HepG2 (cell line): ENCODE measurements at places on chromosomes 3 and 15. TPM values are rescaled to one million over a fixed set of nuclear protein-coding genes. Genes with fewer than 3 reads are reported as not detected.

The PLSCR2 gene
- not detected in 2 replicates for total RNA-seq

The ZNF660 gene
- total RNA-seq: 3.3 and 6.1 TPM in 2 replicates

The PSTPIP1 gene
- 8.7 and 9.2 TPM in 2 replicates for total RNA-seq

The RBSN gene
- total RNA-seq: 11.8 and 14.7 TPM in 2 replicates

DNA sequence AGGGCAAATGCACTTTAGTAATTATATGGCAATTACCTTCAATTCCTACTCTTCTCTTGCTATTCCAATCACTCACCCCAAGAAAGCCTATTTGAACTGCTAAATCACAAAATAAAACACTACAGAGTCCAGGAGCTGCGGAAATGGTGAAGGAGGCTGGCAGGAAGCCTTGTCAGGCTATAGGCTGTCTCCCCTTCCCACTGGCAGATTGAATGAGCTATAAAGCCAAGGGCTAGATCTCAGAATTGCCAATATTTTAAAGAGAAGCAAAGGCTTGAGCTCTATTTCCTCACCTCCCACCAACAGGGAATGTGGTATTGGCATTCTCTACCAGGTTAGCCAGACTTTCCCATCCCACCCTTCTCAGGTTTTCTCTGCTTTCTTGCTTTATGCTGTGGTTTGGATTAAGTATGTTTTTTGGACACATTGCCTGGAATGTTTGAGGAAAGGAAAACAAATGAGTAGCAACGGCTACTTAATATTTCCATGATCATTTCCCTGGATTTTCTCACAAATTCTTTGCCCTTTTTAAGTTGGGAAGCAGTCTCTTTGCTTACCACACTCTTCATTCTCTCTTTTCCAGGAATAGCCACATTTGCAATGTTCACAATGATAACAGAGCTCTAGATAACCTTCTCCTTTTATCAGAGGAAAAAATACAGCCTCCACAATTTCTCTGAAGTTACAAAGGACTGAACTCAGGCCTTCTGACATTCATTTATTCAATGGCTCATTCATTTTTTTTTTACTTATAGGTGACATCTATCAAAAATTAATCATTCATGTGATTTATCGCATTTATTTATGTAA is 1125.4 kb downstream of the ROBO1 start:
- H3K4me3 ChIP-seq: no peak overlapping the region
- DNase-seq: no peak
- H3K36me3 ChIP-seq: peaks cover 20% of the 10 kb centered on the region; the same call in 2 of the 3 replicates
- no peaks in the 10 kb centered on the region for H3K4me1 ChIP-seq

- no peak overlapping the region for H3K27ac ChIP-seq
- H3K4me3 ChIP-seq: no peak overlapping the region
- DNase-seq: peak; percentile 28
- H3K4me1 ChIP-seq: peaks cover 11% of the 10 kb centered on the region; the same call in 1 of the 2 replicates
Measured at GRCh38 chr3:123328851-123329635, 119.8 kb downstream of the ADCY5 start.

DNA sequence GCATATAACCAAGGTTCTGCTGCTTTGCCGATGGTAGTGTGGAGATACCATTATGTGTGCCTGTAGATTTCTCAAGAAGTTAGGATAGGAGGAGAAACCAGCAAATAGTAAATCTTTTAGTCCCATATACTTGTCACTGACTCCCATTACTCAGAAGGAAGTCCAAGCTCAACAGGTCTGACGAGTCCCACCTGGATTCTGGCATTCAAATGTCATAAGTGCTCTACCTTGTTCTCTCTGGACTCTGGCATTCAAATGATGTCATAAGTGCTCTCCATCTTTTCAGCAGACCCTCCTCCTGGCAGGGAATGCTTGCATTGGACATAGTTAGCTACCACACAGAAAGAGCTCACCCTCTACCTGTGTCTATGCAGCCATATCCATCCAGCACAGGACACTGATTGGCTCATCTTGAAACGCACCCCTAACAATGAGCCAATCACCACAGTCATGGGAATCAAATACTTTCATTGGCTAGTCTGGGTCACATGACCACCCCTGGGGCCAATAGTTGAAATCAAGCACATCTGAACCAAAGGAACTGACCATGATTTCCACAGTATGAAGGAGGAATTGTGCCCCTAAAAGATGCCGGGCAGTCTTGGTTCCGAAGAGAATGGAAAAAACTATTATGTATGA is 205.0 kb upstream of the ADAMTS9 start:
- H3K27ac ChIP-seq: no peak overlapping the region
- no peaks in the 10 kb centered on the region for H3K4me1 ChIP-seq
- H3K4me3 ChIP-seq: no peak overlapping the region
- no peak for DNase-seq

GRCh38 chr3:185986198-185986777 is 48.5 kb upstream of the TRA2B start:
- H3K4me3 ChIP-seq: peak overlapping the region; percentile 14
- DNase-seq: no peak
- peaks cover 42% of the 10 kb centered on the region for H3K4me1 ChIP-seq
- no peak overlapping the region for H3K27ac ChIP-seq

- H3K27me3 ChIP-seq: no peaks in the 10 kb centered on the region
- DNase-seq: no peak
- H3K4me1 ChIP-seq: peaks cover 64% of the 10 kb centered on the region
- H3K36me3 ChIP-seq: peaks cover 68% of the 10 kb centered on the region
- H3K4me3 ChIP-seq: no peak overlapping the region
Measured at GRCh38 chr3:58163234-58163633, 47.5 kb downstream of the DNASE1L3 start.

- H3K27ac ChIP-seq: no peak overlapping the region
- H3K36me3 ChIP-seq: no peaks in the 10 kb centered on the region
- no peaks in the 10 kb centered on the region for H3K4me1 ChIP-seq
- H3K4me3 ChIP-seq: no peak overlapping the region
- peak; percentile 47 for DNase-seq
Measured at GRCh38 chr3:183385698-183386613, 42.5 kb downstream of the MCF2L2 start.

DNA sequence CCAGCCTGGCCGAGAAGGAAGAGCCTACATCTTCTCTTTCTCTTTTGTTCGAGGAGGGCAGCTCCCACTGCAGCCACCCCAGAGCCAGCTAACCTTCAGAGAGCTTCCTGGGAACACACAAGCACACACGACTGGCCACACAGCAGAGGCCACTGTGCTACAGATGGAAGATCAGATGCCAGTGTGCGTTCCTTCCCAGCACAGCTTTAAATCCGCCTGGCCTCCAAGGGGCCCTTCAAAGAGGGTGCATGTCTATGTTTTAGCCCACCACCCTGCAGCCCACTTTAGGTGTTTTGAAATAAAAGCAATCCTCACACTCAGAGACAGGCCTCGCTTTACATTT is 12.4 kb downstream of the ALDH1A3 start:
- H3K36me3 ChIP-seq: no peaks in the 10 kb centered on the region
- DNase-seq: no peak
- H3K27me3 ChIP-seq: peaks cover 11% of the 10 kb centered on the region; the same call in 1 of the 2 replicates
- no peaks in the 10 kb centered on the region for H3K4me1 ChIP-seq
- no peak overlapping the region for H3K4me3 ChIP-seq

GRCh38 chr3:99013777-99014315 is 112.4 kb upstream of the DCBLD2 start:
- H3K4me3 ChIP-seq: no peak overlapping the region
- H3K27ac ChIP-seq: no peak overlapping the region
- no peaks in the 10 kb centered on the region for H3K27me3 ChIP-seq
